ENCODE measurements at places on chromosomes 6 and 20.

- DNase-seq, result no peak
Measured at GRCh38 chr6:147589739-147590250, 81.3 kb downstream of the SAMD5 start.

DNA sequence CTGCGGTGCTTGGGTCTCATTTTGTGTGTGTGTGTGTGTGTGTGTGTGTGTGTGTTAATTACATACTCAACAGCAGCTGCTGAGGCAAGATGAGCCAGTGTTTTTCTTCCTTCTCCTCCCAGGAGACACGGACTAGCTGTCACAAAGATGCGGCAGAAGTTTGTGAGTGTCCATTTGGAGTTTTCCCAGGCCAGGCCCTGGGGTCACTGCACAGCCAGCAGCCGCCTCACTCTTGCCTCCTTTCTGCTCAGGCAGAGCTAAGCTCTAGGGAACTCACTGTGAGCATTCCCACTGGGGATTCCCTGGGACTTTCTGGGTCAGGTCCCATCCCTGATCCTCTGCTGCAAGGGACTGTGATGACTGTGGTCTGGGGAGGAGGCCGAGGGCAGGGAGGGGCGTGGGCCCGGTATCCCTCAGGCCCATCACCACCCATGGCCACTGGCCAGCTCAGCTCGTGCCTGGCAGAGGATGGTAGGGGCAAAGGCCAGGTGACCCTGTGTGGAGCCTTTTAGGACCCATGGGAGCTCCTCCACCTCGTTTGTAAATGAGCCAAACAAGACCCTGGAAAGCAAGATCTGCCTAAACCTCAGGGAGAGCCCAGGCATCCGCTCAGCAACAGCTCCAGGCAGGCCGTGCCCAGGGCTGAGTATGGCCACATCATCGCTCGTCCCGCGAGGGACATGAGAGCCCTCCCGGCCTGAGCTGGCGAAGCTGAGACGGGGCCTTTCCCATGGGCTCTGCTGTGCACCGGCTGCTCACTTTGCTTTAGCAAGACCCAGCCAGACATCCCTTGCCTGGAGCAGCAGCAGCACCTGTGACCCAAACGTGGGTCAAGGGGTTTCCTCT is 102.0 kb downstream of the PSMB1 start:
- DNase-seq, result no peak

GRCh38 chr6:96963809-96964208 is 39.3 kb downstream of the KLHL32 start:
- DNase-seq, result no peak

GRCh38 chr6:156857573-156857972 is 80.4 kb downstream of the ARID1B start:
- no peak for DNase-seq
